Fibroblast of skin of right biceps (primary cell): ENCODE measurements at places on chromosomes 1 and 21.

DNA sequence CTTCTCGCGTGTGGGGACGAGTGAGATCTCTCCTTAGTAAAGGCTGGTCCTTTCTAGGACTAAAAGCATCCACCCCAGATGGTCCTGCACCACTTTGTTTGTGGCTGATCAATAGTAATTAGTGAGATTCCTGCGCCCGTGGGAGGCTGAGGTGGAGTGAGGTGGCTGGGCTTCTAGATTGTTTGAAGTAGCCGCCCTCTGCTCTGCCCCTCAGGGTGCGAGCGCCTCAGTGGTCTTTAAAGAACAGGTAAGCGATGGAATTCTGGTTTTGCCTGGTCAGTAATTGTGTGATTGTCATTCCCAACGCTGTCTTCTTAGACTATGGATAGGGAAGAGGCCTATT is 20.7 kb downstream of the PEX14 start:
- DNase-seq: no peak

DNA sequence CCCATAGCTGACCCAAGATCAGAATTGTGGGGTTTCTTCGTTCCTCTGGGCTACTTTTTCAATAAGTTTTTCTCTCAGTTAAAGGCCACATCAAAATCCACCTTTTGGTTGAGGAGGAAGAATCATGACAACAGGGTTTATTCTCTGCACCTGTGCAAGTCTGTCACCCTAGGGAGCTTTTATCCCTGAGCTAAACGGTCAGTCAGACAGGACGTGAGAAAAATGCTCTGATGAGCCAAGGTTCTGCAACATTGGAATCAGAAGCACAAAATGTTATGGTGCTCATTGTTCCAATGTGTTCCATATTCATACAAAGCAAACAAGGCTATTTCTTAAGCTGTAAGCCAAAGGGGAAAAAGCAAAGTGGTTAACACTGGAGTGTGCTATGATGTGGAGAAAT is 7.4 kb upstream of the ERICH3 start:
- DNase-seq: no peak

DNA sequence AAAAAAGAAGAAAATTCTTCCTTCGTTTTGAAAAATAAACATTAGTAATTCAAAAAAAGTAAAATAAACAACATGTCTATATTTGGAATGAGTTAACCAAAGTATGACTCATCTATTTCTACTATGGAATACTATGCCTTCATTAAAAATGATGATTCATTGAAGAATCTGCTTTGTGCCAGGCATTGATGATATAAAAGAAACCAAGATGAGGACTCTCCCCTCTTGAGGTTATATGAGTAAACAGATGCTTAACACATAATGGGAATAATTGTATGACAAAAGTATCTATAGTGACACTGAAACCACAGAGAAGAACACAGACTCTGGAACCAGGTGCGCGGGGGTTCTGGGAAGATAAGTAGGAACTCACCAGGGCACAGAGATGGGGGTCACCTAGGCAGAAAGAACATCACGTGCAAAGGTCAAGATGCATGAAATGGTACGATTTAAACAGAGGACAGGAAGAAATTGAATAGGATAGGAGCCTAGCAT is 18.8 kb downstream of the ELF3 start:
- DNase-seq: peak; percentile 89

DNA sequence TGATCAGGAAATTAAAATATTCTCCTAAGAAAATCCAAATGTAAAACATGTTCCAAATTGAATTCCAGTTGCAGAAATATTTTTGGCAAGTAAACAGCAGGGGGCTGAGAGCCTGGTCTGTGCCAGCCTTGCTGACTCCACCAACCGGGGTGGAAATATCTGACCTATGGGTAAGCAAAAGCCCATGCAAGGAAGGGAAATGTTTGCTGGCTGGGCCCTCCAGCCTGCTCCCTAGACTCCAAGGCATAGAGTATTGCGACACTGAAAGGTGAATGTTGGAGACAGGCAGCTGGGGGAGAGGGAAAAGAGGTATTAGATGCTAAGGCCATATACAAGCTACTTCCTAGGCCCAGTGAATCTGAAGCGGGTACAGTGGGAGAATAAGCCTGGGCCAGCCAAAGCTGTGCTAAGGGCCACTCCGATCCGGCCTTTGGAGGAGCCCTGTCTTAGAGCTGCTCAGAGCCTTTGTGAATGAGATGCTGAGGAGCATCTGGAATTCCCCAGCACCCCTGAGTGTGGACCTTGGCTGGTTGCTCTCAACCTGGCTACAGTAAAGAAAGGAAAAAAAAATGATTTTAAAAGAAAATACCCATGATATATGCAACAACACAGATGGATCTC is 24.9 kb upstream of the ATP1B1 start:
- DNase-seq: no peak

GRCh38 chr1:8782001-8782620 is 35.3 kb downstream of the RERE start:
- no peak for DNase-seq

- no peak for DNase-seq
Measured at GRCh38 chr1:61285371-61285885, 203.1 kb downstream of the NFIA start.

GRCh38 chr1:186738926-186739325 is 58.7 kb upstream of the PTGS2 start:
- DNase-seq: no peak

DNA sequence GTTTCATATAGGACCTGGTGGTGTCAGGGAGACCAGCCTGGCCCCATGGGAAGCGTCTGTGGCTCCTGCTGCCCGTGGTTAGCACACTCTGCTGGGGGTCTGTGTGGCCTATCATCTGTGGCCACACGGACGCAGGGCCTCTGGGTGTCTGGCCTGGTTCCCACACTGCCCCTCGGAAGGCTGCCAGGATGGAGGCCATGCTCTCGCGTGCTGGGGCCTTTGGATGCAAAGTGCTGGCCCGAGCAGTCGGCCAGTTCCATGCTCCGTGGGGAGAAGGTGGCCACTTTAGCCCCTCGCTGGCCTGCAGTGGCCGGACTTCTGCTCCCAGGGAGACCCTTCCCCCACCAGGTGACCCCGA is 20.8 kb upstream of the LRRC3 start:
- DNase-seq: no peak

- no peak for DNase-seq
Measured at GRCh38 chr1:13581446-13581845, 2.2 kb upstream of the PDPN start.
